Right renal cortex interstitium (tissue), 3 donors: ENCODE measurements at places on chromosomes 5 and 9.

DNA sequence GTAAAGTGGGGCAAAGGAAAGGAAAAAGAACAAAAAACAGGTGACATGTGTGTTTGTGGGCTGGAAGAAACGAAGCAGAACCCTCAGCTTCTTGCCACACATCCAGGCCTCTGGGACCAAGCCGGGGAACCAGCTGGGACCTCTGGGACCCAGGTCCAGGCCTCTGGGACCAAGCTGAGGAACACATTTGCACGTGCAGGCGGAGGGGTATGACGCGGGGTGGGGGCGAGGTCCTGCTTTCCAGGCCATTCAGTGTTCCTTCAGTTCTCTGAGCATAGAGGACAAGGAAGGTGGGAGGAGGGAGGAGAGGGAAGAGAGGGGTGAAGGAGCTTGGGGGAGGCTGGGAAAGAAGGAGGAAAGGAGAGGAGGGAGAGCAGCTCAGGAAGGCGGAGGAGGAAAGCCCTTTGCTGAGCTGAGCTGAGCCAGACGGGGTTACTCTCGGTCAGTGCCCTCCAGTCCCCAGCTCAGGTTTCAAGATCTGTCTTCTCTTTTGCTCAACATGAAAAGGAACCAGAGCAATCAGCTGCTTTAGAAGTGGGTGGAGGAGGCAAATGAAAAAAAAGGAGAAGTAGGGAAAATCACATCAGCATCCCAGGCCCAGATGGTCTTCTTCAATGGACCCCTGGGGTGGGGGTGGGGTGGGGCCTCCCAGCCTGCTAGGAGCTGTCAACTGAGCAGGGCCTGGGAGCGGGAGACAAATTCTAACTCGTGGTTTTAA, 59.1 kb downstream of the ABCA1 start:
- DNase-seq: peak; percentile 90

- no peak for DNase-seq
Observed at GRCh38 chr9:104580562-104580961, 11.6 kb downstream of the OR13C8 start.

DNA sequence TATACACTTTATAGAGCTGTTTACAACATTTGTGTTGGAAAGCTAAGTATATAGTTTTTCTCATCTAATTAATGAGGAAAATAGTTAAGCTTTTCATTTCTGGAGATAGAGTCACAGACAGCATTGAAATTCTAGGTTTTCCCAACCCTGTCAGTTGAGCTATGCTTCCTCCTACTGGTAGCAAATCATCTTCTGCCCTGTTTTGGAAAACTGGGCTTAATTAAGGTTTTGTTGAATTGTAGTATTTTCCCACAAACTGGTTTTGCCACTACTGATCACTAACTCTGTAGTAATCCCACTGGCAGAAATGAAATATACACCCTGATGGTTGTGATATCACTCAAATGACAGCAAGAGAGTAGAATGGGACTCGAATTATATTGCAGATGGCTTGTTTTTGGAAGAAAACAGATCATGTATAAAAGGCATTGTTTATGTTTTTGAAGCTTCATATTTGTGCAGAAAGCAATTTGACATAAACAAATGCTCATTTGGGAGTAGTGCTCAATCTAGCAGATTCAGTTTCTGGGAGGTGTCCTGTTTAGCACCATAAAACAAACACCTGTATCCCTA, 46.6 kb downstream of the CD180 start:
- no peak for DNase-seq

DNA sequence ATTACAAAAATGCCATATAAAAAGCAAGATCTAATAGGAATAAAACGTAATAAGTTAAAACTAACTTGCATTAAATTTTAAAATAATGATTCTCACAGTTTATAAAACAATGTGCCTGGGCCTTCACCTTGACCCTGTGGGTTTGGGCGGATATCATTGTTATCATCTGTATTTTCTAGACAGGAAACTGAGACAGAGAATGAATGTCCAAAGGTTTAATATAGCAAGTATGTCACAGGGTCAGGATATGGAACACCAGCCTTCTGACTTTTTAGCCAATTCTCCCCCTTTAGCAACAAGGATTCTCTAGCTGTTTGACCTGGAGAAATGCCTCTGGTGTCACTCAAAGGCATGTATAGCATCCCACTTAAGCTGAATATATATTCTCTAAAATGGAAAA, 67.2 kb downstream of the ITGA1 start:
- DNase-seq: no peak

DNA sequence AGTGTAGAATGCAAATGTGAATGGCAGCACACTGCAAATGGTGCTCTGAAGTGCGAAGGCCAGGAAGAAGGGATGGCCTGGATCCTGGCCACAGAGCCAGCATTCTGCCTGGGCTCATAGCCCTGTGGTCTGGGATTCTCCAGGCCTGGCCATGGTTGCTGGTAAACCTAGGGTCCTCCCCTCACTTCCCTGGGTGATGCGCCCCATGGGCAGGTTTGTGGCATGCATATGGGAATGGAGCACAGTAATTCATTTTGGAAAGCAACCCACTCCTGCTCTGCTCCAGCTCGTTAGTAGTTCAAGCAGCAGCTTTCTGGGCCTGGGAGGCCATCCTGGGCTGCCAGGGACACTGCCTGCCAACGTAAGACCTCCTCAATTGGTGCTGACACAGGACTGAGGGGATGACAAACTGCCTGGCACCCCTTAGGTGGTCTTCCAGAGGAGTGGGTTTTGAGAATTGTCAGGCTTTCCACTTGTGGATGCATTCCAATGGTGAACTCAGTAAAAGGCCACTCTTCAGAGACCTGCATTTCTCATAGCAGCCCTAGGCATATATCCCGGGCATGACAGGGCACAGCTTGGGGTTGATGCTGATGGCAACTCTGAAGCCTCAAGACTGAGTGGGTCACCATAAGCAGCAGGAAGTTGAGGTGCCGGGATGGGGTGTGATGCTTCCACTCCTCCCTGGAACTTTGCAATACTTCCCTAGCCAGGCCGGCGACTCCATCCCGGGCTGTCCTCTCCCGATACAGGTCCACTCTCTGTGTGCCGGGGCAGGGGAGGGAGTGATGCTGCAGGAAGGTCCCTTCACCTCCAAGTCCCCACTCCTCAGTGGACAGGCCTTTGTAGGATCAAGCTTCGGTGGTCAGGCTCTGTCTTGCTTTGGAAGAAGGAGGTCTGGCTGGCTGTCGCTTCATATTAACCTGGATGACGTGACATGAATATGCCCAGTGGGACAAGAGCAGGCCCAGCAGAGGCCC, 1.2 kb upstream of the SLC25A48 start:
- DNase-seq: no peak

- no peak for DNase-seq
Observed at GRCh38 chr9:136178773-136179075, 26.2 kb downstream of the LHX3 start.

- DNase-seq: no peak
Observed at GRCh38 chr9:68648971-68649370, 56.1 kb upstream of the PIP5K1B start.

DNA sequence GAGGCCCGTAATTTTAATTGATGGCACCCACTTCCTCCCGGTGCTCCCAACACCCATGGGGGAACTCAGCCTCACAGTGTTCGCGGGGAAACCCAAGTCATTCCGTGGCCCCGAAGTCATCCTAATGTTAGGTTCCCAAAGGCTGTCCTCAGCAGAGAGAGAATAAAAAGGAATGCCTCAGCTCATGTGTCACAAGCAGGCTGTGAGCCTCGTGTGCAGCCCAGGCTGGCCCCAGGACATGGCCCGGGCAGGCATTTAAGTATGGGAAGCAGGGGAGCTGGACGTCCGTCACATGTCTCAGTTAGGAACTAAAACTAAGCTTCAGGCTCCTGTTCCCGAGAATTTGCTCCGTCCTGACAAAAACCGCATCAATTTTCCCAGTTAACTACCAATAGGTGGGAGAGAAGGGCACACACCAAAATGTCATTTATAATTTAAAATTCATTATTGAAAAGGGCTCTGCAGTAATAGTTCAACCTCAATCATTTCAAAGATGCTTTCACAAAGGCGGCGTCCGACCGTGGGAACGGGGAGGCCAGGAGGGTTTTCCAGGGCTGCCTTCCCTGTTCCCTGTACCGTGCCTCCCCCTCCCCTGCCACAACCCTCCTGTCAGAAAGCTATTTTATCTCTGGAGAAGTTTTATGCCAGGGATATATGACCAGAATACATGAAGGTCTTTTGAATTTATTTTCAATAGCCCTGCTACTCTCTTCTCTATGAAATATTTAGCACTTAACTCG, 137.3 kb downstream of the FSTL4 start:
- DNase-seq: no peak

DNA sequence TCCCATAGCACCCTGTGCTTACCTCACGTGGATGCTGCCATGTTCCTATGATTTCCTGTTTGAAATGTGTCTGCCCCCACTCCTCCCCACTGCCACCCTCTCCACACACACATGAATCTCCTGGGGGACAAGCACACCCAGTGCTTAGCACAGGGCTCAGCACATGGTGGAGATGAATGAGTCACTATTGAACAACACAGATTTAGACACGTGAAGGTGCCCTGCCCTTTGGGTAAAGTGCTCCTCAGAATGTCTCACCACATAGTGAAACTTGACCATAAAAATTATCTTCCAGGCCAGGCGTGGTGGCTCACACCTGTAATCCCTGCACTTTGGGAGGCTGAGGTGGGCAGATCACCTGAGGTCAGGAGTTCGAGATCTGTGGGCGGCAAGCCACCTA, 98.8 kb upstream of the PCA3 start:
- no peak for DNase-seq

DNA sequence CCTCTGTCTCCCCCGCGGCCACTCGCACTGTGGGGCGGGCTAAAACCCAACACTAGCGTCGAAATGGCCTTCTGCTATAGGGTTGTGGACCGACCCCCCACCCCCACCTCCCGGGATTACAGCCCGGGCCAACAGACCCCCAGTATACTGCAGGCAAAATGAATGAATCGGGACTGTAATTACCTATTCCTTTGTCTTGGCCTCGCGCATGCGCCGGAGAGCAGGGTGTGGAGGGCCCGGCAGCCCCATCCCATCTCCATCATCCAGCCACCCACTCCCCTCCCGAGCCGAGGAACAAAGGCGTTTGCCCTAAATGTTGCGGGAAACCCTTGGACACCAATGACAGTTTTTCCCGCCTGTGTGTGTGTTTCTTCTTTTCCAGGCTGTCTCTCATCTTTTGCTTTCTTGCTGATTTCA, 1.6 kb downstream of the BASP1 start:
- peak; percentile 38 for DNase-seq

DNA sequence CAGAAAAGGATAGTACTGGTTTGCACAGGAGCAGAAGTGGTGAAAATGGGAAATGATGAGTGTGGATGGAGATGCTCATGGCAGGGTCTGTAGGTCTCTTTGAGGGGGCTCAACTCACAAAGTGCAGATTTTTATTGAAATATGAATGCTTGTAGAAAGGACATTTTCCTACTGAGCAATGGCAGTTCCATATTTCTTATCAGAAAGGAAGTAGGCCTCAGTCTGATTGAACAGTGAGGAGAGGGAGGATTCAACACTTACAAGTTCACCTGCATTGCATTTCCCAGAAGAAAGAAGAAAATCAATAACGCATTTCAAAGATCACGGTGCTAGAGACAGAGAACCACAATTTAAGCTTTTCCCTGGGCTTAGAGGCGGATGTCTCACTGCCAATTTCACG, 49.2 kb downstream of the ANXA2R start:
- no peak for DNase-seq

- DNase-seq: no peak
Observed at GRCh38 chr9:11335011-11335410, 722.2 kb upstream of the PTPRD start.
